ENCODE measurements at places on chromosomes 16 and 17.
A peak's percentile ranks its signal among the peaks of the same experiment; 100 is the strongest.

DNA sequence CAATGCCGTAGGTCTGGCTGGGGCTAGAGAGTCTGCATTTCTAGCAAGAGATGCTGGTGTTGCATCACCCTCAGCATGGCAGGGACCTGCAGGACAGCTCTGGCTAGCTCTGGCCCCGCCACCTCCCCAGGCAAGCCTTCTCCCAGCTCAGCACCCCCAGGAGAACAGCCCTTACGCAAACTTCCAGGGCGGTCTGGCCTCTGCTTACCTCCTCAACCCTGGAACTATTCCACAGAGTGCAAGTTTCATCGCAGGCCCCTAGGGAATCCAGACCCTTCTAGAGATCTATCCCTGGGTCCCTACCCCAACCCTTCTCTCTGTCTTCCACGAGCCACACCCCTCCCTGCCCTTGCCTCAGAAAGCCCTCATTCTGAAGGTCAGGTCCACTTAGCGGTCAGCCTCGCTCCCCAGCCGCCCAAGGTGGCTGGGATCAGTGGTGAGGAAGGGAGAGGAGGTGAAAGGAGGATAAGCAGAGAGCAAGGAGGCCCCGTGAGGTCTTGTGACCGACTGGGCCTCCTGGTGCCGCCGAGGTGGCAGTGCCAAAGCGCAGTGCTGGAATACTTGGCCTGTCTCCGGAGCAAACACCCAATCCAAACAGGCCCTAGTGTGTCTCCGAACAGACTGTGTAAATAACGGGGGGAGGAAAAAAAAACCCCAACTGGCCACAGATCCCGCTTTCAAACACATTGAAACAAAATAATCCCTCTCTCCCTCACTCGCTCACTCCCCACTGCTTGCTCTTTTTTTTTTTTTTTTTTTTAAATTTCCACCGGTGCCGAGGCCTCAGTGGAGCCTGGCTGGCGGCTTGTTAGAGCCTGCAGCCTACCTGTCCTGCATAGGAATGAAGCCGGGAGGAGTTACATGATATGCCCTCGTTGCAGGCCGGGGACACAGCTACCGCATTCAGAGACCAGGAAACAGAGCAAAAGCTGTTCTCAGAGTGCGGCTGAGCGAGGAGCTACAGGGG, 380.9 kb downstream of the SOX9 start:
- DNase-seq: no peak

- no peak for DNase-seq
These were observed 108.0 kb upstream of the TBX2 start for GRCh38 chr17:61291451-61292285.

DNA sequence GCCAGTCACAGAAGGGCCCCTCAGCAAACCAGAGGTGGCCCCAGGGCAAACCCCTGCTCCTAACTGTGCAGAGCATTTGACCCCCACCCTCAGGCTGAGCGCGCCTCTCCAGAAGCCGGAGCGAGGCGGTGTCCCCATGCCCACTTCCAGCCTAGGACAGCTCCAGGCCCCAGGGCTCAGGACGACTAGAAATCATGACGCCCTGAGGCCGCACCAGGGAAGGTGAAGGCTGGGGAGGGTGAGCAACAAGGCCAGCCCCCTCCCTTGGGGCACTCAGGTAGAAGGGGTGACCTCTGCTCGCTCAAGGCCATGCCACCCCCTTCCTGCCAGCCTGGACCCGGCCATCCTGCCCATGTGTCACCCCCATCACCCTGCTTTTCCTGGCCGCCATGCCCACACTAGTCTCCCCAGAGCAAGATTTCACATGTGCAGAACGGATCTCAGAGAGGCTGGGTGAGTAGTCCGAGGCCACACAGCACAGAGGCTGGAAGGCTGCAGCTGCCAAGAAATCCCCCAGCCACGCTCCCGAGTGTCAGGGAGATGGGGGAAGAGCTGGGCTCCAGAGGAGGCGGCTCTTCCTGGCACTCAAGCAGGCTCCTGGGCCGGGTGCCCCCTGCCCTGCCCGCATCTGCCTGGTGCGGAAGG, 2.1 kb upstream of the PVALEF start:
- no peak for DNase-seq

DNA sequence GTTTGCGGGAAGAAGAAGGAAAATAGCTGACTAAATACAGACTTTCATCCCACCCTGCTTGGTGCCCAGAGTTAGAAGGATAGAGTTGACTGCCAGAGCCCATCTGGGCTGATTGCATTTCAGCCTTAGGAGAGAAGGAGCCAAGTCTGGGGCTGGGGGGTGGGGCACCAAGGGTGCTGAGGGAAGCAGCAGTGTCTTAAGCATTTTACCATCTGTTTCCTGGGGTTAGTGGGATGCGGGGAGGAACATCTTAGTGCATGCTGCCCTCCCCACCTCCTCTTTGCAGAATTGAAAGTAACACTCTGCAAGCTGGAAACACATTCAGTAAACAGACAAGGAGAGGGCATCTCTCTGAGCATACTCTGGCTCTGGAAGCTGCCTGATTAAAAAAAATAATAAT, 1.5 kb upstream of the ARL5C start:
- DNase-seq: no peak

GRCh38 chr17:79188048-79188447, 113.4 kb downstream of the ENGASE start:
- DNase-seq: peak; percentile 15

GRCh38 chr16:30761427-30761927, 385 bp downstream of the CFAP119 start:
- peak; percentile 64 for DNase-seq

- DNase-seq: no peak
These were observed 18.2 kb upstream of the TBX21 start for GRCh38 chr17:47714773-47715396.

DNA sequence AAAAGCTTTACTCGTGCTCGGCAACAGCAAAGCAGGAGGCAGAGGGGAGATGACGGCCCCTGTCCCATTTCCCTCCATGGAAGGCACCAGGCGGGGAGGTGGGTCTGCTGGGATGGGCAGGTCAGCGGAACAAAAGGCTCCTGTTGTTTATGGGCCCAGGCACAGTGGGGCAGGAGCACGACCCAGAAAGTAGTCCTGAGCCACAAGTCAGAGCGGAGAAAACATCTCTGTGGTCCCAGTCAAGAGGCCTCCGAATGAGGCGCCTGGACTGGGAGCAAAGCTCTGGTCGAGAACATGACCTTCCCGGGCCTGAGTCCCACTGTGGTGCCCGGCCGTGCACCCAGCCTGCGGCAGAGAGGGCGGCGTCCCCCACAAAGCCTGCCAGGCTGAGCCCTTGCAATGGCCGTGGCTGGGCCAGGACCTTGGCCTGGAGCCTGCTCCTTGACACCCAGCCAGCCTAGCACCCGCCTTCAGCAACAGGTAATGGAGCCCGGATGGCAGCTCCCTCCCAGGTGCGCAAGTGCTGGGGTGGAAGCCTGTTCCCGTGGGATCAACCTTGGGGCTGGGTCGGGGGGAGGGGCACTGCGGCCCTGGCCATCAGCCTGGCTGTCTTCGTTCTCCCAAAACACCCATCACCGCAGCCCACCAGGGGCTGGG, 3.6 kb downstream of the RFNG start:
- DNase-seq: no peak

- DNase-seq: no peak
These were observed 83.3 kb downstream of the RMI2 start for GRCh38 chr16:11428623-11428953.

- no peak for DNase-seq
These were observed 90.7 kb downstream of the PITPNC1 start for GRCh38 chr17:67467500-67468455.

GRCh38 chr16:3029491-3030221, 5.8 kb downstream of the THOC6 start:
- DNase-seq: peak; percentile 64

DNA sequence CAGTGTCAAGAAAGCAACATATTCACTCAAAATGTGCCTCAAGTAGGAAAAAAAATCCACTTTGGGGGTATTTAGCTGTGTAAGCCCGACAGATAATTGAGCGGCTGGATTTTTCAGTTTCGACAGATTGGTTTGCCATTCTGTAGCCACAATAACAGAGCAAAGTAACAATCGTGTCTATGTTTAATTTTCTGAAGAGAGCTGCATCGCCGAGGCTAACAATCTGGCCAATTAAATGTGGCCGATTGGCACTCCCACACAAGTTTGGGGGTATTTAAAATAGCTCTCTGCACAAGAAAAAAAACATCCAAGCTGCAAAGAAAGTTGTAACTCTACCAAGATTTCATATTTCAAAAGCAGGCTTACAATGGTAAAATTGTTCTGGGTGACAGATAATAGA, 99.7 kb upstream of the CDH13 start:
- no peak for DNase-seq

DNA sequence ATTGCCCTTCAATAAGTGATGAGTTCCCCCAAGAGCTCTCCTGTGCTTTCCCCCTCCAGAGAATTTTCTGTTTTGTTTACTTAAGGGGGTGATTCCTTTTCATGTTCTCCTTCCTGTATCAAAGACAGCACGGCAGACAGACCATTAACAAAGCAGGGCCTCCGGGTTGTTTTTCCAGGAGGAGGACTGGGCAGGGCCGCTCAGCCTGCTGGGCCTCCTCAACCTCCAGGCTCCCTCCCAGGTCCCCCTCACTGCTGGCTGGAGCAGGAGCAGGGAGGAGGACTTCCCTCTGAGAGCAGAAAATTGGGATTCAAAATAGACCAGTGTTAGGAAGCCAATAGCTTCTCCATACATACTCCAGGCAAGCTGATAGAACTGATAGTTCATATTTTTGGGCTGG, 20.4 kb downstream of the SDK2 start:
- no peak for DNase-seq

Data from activated naive CD8-positive, alpha-beta T cell treated with anti-CD3 and anti-CD28 coated beads for 36 hours (primary cell).